Suppressor macrophage treated with lipopolysaccharide for 1 hour (primary cell): ENCODE measurements at places on chromosomes 1 and 21.

DNA sequence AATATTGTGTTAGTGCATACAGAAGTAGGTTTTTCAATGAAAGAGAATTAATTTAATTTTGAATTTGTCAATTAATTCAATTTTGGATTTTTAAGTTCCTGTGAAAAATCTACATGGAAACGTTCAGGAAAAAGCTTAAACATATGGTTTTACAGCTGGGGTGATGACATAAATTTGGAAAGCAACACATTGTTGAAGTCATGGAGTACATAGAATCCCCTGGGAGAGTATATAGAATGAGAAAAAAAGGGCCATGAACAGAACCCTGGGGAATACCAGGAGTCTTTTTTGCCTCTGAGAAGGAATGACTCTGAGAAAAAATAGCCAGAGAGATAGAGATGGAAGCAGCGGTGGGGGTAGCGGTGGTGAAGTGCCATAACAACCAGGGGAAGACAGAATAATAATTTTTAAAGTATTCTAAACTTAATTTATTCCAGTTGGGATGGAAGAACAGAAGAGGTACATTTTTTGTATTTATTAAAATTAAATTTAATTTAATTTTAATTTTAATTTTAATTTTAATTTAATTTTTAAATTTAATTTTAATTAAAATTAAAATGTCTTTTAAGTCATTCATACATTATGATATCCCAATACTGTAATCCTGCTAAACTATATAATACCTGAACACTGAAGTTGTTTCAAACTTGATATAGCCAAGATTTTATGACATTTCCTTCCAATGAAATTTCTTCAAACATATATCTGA lies 48.9 kb downstream of the NME7 start:
- DNase-seq: no peak

GRCh38 chr1:92934395-92935378 lies 26.6 kb downstream of the DIPK1A start:
- DNase-seq: no peak

DNA sequence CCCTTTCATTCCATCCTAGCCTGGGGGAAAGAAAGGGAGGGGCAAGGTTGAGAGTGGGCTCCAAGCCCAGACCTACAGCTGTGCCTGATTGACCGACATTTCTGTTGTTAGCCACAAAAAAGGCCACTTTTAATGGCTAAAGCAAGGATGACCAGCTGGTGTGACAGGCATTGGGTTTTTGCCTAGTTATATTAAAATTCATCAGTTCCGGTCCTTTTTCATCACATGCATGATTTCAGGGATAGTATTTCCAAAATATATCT lies 192.3 kb downstream of the ZNF326 start:
- no peak for DNase-seq

DNA sequence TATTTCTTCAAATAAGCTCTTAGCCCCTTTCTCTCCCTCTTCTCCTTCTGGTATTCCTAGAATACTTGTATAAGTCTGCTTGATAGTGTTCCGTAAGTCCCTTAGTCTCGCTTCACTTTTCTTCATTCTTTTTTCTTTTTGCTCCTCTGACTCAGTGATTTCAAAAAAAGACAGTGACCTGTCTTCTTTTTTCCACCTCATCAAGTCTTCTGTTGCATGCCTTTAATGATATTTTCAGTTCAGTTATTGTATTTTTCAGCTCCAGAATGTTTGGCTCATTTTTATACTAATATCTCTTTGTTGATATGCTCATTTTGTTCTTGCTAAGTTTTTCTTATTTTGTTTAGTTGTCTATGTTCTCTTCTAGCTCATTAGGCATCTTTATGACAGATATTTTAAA lies 97.7 kb downstream of the POFUT2 start:
- DNase-seq: no peak

DNA sequence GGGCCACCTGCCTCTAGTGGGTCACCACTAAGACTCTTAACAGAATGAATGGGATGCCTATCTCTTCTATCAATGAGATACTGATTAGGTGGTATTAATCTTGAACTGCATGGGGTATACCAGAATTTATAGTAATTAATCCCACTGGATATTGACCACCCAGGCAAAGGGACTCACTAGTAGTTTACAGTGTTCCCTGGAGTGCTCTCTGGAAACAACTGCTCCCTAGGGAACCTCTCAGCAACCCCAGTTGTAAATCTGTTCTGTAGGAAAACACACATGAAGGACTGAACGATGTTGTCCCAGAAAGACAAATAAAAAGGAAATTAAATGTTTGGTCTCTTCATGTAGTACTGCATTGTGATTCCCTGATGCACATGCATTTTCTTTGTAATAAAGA lies 430.5 kb downstream of the HLX start:
- DNase-seq: no peak

- DNase-seq: peak; percentile 91
These were observed 74.6 kb downstream of the USP24 start for GRCh38 chr1:55140546-55140983.

DNA sequence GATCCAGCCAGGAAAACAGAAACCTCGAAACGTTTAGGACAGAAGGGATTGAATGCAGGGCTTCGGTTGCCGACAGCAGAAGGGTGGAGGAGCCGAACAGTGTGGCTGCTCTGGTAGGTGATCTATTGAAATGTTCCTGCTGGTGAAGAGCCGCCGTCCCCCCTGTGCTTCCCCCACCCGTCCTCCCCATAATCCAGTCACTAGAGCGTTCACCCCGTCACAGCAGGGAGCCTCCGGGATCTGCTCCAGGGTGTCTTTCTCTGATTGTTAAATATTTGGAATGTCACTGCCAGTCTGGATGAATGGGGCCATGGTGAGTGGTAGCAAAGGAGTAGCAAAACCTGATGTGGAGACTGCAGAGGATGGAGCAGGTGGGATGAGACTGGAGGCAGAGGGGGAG lies 255.1 kb upstream of the CSF3R start:
- no peak for DNase-seq

- peak; percentile 37 for DNase-seq
These were observed 105.9 kb downstream of the SIPA1L2 start for GRCh38 chr1:232524056-232524455.

- peak; percentile 69 for DNase-seq
These were observed 12.4 kb downstream of the KCNA10 start for GRCh38 chr1:110506541-110506940.

DNA sequence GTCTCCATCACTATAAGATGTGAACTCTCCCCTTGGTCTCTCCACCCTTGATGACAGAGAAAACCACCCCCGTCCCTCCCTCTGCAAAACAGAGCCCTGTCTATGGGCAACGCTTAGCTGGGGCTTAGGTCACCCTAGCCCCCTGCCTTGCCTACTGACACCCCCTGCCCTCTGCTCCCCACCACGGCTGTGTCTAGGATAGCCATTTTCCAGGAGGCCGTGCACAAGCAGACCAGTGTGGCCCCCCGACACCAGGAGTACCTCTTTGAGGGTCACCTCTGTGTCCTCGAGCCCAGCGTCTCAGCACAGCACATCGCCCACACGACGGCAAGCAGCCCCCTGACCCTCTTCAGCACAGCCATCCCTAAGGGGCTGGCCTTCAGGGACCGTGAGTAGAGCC lies 8.5 kb downstream of the IKBKE start:
- no peak for DNase-seq

DNA sequence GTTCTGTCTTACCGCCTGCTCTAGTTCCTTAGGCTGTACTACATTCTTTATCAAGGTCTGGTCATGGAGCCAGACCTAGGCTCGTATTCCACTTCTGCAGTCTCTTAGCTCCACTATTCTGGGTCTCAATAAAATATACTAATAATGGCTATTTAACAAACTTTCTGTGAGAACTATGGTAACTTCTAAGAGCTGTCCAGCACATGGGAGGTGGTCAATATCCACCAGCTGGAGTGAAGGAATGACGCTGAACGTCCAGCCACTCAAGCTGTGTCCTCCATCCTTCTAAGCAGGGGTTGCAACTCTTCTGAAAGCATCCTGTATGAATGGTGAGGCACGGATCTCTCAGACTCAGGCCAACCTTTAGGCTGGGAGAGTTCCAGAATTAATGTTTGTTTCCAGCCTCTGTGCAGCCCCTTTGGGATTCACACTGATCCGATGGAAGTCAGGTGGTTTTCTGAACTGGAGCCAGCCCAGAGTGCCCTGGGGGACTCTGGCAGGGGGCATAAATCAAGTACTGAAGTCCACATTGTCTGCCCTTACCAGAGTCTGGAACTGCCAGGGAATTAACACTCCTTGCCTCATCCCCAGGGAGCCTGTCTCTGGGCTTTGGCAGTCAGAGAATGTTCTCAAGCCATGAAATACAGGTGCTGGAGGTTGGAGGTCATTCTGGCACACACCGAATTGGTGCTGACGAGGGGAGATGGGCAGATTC lies 57.4 kb downstream of the BRINP2 start:
- DNase-seq: no peak

- DNase-seq: no peak
These were observed 625.8 kb downstream of the BRINP3 start for GRCh38 chr1:189851806-189852367.

DNA sequence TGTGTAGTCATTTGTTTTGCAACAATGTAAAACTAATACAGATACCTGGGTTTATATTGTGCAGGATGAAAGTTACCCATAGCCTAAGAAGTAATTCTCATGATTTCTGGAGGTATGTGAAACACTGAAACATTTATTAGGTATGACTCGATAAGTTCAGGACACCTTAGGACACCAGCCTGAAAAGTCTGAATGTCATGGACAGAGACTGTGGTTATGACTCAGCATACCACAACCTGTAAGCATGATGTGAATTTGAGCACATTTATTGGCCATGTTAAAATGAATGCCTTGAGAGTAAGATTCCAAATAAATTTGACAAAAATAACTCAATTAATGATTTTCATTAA lies 1471.7 kb upstream of the B3GALT2 start:
- DNase-seq: no peak

GRCh38 chr1:228005511-228006033 lies 1.2 kb upstream of the WNT3A start:
- DNase-seq: peak; percentile 25

GRCh38 chr21:45639206-45640000 lies 4.1 kb upstream of the PCBP3 start:
- DNase-seq: peak; percentile 17

- DNase-seq: no peak
These were observed 42.5 kb downstream of the UTP25 start for GRCh38 chr1:209870151-209870831.

DNA sequence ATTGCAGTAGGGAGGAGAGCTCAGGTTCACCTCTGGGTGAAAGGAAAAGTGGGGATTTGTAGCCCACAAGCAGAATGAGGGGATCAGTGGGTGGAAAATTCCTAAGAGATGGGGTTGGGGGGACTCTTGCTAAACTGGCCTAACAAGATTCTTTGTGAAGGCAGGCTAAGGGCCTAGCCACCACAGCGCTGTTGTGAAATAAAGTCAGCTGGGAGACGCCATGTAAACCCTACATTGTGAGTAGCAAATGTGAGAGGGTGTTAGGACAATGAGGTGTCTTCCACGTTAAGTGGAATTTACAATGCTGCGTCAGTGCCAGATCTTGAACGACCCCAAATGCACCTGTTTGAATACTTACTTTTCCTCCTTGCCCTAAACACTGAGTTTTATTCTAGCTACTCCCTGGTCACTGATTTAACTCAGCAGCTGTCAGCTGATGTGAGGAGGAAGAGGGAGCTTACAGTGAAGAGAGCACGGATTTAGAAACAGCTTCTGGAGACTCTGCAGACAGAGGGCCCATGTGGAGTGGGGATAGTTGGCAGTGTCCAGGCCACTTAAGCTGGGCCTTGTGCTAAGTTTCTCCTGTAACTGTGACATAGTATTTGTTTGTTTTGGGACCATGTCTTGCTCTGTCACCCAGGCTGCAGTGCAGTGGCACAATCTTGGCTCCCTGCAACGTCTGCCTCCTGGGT lies 17.3 kb downstream of the PDPN start:
- DNase-seq: no peak

- no peak for DNase-seq
These were observed 7.5 kb downstream of the COL18A1 start for GRCh38 chr21:45412491-45412890.

DNA sequence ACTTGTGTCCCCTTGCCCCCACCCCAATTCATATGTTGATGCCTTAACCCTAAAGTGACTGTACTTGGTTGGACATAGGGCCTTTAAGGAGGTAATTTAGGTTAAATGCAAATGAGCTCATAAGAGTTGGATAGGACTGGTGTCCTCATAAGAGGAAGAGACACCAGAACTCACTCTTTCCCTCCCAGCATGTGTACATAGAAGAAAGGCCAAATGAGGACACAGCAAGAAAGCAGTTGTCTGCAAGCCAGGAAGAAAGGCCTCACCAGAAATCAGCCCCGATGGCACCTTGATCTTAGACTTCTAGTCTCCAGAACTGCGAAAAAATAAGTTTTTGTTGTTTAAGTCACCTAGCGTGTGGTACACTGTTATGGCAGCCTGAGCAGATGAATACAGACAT lies 45.5 kb downstream of the RAB3GAP2 start:
- DNase-seq: no peak

- DNase-seq: no peak
These were observed 10.0 kb upstream of the EPHA8 start for GRCh38 chr1:22553104-22553880.

DNA sequence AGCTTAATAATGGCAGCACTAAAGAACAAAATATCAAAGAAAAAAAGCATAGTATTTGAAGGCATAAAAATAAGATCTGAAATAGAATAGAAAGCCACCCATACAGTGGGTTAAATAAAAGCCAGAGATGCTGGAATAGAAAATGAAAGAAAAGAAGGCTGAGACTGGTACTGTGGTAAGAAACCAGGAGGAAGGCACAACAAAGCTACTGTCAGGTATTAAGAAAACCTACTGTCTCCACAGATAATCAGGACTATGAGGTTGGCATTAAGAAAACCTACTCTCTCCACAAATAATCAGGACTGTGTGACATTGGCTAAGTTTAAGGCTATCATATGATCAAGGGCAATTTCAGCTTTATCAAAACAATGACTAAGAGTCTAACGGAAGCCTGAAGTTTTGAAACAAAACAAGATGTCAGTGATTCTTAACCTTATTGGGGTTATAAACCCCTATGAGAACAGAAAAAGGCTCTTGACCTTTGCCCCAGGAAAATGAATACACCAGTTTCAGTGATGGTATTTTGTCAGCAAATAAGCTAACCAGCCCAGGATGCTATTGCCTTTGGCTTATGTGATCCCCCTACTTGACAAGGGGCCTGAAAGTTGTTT lies 24.4 kb downstream of the MCOLN2 start:
- no peak for DNase-seq

- DNase-seq: peak; percentile 46
These were observed 58.4 kb upstream of the CXADR start for GRCh38 chr21:17454315-17455027.

GRCh38 chr1:36717431-36717830 lies 234.7 kb upstream of the CSF3R start:
- DNase-seq: peak; percentile 11

GRCh38 chr21:14673649-14674048 lies 127.5 kb upstream of the SAMSN1 start:
- no peak for DNase-seq

- DNase-seq: no peak
These were observed 5.3 kb downstream of the PKLR start for GRCh38 chr1:155295942-155296267.

DNA sequence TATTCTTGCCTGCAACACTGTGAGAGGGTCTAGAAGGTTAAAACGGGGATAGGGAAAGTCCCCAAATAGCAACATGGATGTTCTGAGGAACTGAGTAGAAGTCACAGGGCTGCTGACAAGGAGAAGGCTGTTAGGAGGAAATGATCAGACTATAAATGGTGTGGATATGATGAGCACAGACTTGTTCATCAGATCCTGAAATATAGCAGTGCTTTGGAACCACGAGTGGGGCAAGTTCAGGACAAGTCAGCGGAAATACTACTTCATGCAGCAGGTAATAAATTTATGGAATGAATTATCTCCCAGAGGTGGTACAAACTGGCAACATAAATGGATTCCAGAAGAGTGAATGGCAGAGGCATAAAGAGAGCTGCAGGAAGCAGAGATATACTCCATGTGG lies 3.2 kb upstream of the KIAA0040 start:
- peak; percentile 57 for DNase-seq
